ENCODE measurements at places on chromosomes 11 and 22. TPM values are rescaled to one million over a fixed set of nuclear protein-coding genes. Genes with fewer than 3 reads are reported as not detected.

The PATE2 gene
- 2.8 TPM for total RNA-seq

- no peak for DNase-seq
- peaks cover 7% of the 10 kb centered on the region for H3K4me1 ChIP-seq
Measured at GRCh38 chr11:67486481-67487195, 3.8 kb downstream of the AIP start.

DNA sequence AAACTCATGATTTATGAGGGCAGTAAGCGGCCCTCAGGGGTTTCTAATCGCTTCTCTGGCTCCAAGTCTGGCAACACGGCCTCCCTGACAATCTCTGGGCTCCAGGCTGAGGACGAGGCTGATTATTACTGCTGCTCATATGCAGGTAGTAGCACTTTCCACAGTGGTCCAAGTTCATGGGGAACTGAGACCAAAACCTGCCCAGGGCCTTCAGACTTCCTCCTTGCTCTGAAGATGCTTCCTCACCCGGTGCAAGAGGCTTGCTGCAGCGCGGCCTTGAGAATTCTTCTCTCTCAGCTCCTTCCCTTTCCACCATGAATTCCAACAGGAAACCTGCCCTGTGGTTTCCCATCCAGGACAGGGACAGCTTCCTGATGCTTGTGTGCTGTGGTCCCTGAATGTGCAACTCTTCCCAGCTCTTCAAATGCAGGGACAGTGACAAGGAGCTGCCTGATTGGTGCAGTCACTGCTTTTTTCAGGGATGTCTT is 53.9 kb downstream of the GGTLC2 start:
- no peak overlapping the region for H3K27ac ChIP-seq
- no peaks in the 10 kb centered on the region for H3K4me1 ChIP-seq
- no peaks in the 10 kb centered on the region for H3K27me3 ChIP-seq
- DNase-seq = no peak
- H3K4me3 ChIP-seq = no peak overlapping the region
- no peaks in the 10 kb centered on the region for H3K36me3 ChIP-seq

GRCh38 chr11:121794671-121795141 is 321.3 kb downstream of the BLID start:
- no peak for DNase-seq
- H3K4me3 ChIP-seq = no peak overlapping the region
- no peaks in the 10 kb centered on the region for H3K27me3 ChIP-seq
- H3K4me1 ChIP-seq = no peaks in the 10 kb centered on the region
- no peak overlapping the region for H3K27ac ChIP-seq

DNA sequence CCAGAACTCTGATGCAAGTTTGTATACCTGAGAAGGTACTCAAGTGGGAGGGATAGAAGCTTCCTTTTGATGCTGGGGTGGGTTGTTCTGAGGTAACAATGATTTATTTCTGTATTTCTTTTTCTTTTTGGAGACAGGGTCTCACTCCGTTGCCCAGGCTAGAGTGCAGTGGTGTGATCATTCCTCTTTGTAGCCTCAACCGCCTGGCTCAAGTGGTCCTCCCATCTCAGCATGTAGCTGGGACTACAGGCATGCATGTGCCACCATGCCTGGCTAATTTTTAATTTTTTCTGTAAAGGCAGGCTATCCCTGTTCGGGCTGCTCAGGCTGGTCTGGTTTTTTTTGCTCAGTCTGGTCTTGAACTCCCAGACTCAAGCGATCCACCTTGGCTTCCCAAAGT is 7.9 kb downstream of the KDM2A start:
- H3K36me3 ChIP-seq = no peaks in the 10 kb centered on the region
- no peaks in the 10 kb centered on the region for H3K4me1 ChIP-seq
- no peak overlapping the region for H3K4me3 ChIP-seq

DNA sequence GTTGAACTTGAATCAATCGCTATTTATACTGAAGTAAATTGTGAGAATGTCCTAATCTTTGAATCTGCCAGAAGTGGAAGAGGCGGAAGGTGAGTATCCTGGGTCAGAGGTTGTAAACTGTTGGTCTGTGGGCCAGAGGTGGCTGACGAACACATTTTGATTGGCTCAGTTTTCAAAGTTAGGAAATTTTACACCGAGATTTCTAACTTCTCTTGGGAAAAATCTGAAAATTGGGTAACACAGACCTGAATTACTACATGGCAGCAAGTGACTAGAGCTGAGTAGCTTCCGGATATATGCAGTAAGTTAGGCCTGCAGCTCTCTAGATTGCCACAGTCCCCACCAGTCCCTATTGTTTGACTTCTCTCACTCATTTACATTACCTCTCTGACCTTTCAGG is 56.8 kb upstream of the ALKBH3 start:
- DNase-seq = no peak
- H3K4me1 ChIP-seq = no peaks in the 10 kb centered on the region
- H3K4me3 ChIP-seq = no peak overlapping the region
- no peak overlapping the region for H3K27ac ChIP-seq
- H3K27me3 ChIP-seq = no peaks in the 10 kb centered on the region

The DHCR7 gene
- total RNA-seq = 31.7 TPM

- H3K36me3 ChIP-seq = no peaks in the 10 kb centered on the region
- H3K4me3 ChIP-seq = no peak overlapping the region
- DNase-seq = no peak
- no peaks in the 10 kb centered on the region for H3K4me1 ChIP-seq
Measured at GRCh38 chr11:115100706-115101105, 403.5 kb downstream of the CADM1 start.

The OR51E2 gene
- not detected for total RNA-seq

The OR4A47 gene
- not detected for total RNA-seq

DNA sequence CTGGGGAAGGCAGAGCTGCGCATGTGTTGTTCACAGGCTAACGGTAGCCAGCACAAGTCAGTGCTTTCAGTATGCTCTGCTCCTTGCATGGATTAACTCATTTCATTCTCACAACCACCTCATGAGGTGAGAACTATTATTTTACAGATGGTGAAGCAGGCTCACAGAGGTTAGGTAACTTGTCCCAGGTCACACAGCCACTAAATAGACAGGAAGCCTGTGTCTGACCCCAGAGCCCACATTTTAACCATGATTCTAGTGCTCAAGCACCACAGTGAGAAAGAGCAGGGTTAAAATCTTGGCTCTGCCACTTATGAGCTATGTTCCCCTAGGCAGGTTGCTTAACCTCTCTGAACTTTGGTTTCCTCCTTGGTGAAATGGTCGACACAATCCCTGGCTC is 6.2 kb upstream of the SNX15 start:
- no peak overlapping the region for H3K27ac ChIP-seq
- H3K36me3 ChIP-seq = no peaks in the 10 kb centered on the region
- H3K27me3 ChIP-seq = no peaks in the 10 kb centered on the region
- H3K4me1 ChIP-seq = no peaks in the 10 kb centered on the region

DNA sequence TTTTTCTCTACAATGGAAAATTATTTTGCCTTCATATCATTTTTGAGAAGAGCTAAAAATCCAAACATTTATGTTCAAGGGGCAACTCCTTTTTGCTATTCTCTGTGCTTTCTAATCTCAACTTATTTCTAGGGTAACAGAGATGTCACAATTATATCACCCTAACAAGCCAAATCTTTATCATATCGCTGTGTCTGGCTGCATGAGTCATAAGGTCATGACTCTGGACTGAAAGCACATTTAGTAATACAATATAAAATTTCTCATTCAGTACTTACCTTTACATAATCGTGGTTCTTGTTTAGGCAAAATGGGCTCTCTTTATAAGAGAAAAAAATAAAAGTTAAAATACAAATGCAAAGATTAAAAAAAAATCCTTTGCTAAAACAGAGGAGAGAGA is 326.0 kb downstream of the CASP12 start:
- no peak overlapping the region for H3K4me3 ChIP-seq
- no peak overlapping the region for H3K27ac ChIP-seq
- no peak for DNase-seq

DNA sequence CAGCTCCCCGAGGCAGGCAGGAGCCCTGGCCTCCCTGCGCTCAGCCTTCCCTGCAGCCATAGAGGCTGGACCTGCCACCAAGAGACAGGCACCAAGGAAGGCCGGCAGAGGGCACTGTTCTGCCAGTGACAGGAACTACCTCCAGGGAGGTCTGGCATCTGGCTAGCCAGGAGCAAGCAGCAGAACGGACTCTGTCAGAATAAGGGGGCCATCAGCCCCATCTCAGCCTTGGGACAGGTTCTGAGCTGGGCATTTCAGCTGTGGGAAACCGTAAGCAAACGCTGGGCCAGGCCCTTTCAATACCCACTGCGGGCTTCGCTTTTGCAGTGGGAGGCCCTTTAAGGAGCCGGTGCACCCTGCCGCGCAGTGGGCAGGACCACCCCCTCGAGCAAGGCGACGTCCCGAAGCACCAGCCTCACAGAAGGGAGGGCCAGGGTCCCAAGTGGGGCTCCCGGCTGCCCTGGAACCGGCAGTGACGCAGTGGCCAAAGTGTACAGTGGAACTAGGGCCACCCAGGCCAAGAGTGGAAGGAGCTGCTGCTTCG is 18.2 kb downstream of the IFT27 start:
- H3K4me1 ChIP-seq = no peaks in the 10 kb centered on the region
- peaks cover 34% of the 10 kb centered on the region for H3K27me3 ChIP-seq

- no peak overlapping the region for H3K27ac ChIP-seq
- no peak for DNase-seq
- H3K36me3 ChIP-seq = no peaks in the 10 kb centered on the region
- no peaks in the 10 kb centered on the region for H3K27me3 ChIP-seq
Measured at GRCh38 chr22:49807780-49808708, 19.6 kb downstream of the BRD1 start.

DNA sequence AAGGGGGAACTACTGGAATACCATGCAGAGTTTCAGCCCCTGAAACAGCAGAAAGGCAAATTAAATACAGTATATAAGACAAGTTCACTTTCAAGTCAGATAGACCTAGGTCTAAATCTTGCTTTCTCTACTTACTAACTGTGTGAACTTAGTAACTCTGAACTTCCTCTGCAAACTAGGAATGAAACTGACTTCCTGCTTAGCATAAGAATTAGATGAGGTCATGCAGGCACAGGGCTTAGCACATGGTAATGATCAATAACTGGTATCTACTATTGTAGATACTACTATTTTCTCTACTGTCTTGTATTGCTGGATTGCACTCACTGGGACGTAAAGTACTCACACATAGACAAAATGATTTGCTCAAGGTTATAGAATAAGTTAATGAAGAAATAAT is 51.5 kb upstream of the MTNR1B start:
- no peaks in the 10 kb centered on the region for H3K27me3 ChIP-seq
- no peaks in the 10 kb centered on the region for H3K36me3 ChIP-seq
- no peak for DNase-seq
- H3K27ac ChIP-seq = no peak overlapping the region
- no peaks in the 10 kb centered on the region for H3K4me1 ChIP-seq
- H3K4me3 ChIP-seq = no peak overlapping the region
